ENCODE measurements at places on chromosomes 16 and 17.
A peak's percentile ranks its signal among the peaks of the same experiment; 100 is the strongest.

DNA sequence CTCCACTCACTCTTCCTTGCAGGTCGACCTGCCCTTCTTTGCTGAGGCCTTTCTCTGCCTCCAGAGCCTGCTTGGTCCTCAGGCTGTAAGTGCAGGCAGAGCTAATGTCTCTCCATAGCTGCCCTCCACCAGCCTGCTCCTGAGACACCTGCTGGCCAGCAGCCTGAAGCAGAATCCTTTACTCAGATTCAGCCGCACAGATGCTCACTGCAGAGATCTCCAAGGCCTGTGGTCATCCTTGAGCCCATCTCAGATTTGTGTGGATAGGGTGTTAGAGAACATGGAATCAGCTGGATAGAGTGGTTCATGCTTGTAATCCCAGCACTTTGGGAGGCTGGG is 11.5 kb downstream of the DEXI start:
- no peak for DNase-seq

DNA sequence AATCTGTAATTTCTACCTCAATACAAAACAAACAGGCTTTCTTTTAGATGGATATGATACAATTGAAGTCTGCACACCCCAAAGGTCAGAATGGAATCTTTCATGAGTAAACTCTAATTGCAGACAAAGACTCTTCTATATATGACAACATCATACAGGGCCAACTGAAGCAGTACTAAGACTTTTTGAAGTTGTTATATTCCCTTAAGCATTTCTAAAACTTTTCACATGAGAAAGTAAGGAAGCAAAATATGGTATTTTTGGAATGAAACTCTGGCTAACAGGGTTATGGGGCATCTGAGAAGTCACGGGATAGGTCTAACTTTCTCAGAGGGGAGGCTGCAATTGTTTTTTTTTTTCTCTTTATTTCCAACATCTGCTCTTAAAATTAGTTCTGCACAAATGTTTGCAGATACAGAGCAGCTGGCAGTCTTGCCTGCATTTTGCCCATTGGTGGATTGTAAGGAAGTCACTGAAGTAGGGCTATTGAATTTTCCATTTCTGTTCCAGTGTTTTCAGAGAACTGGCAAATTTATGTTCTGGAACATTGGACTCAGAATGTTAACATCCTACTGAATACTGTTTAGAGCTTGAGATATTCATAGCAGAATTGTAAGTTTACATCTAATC is 59.1 kb downstream of the SSH2 start:
- no peak for DNase-seq

DNA sequence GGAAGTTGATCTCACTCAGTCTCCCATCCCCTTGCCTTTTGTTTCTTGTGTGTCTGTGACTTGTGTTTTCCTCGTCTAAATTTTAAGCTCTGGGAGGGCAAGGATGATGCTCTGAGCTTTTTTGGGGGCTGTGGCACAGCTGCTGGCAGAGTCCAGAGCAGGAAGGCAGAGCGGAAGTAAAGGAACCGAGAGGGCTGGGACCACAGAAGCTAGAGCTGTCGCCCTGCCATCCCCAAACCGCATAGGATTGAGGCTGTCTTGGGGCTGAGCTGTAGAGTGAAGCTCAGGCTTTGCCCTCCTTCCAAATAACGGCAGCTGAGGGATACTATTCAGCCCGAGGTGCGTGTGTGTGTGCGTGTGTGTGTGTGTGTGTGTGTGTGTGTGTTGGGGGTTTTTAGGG is 3.8 kb upstream of the DNAH2 start:
- DNase-seq = no peak

- DNase-seq = no peak
Observed at GRCh38 chr16:71338632-71339031, 19.9 kb upstream of the CALB2 start.

DNA sequence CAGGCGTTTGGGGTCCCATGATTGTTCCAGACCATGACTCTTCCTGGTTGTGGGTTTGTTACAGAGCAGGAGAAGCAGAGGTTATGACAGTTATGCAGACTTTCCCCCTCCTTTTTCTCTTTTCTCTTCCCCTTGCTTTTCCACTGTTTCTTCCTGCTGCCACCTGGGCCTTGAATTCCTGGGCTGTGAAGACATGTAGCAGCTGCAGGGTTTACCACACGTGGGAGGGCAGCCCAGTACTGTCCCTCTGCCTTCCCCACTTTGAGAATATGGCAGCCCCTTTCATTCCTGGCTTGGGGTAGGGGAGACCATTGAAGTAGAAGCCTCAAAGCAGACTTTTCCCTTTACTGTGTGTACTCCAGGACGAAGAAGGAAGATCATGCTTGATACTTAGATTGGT is 7.9 kb upstream of the TACO1 start:
- no peak for DNase-seq

- DNase-seq = no peak
Observed at GRCh38 chr16:49969091-49970030, 55.7 kb upstream of the CNEP1R1 start.

- DNase-seq = no peak
Observed at GRCh38 chr16:86528061-86528929, 18.0 kb downstream of the FOXF1 start.

DNA sequence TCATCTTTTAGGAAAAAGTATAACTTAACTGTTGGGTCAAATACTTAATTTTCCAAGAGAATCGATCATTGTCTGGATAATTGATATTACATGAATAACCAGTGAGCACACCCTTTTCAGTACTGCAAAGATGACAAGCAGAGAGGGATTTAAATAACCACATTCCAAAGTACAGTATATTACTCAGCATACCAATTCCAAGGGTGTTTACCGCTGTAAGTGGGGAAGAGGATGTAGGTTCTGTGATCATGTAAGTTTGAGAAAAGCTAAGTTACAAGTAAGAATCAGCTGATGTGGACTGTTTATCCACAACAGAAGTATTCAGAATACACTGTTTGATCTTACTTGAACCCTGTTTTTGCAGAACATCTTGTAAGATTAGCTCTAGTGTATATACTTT is 6.1 kb downstream of the GDE1 start:
- DNase-seq = no peak

DNA sequence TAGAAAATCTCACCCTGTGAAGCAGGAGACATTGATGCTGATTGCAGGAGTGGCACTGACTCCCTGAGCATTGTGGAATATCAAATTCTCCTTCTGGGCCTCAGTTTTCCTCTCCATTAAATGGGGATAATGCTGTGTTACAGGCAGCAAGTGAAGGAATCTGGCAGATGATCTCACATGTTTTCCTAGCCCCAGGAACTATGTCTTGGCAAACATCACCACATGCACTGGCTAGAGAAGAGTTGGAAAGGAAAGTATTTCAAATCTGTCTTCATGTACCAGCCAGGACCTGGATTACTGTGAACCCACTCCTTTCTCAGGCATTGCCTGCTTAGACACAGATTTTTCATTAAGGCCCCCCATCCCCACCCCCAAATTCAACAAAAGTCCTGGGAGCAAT is 13.6 kb upstream of the CCL8 start:
- no peak for DNase-seq

DNA sequence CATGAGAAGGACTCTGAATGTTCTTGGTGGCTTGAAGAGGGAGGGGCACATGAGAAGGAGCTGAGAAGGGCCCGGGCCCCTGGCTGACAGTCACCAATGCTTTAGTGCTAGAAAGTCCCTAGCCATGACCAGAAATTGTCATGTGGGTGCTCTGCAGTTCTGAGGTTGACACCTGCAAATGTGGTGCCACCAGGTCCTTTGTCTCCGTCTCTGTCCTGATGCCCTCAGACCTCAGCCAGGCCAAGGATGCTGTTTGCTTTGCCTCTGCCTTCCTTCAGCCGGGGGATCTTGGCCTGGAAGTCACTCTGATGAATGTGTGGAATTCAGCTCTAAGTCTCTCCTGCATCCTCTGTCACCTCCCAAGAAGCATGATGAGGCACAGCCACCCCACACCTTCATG is 63.6 kb downstream of the TNFRSF13B start:
- no peak for DNase-seq

DNA sequence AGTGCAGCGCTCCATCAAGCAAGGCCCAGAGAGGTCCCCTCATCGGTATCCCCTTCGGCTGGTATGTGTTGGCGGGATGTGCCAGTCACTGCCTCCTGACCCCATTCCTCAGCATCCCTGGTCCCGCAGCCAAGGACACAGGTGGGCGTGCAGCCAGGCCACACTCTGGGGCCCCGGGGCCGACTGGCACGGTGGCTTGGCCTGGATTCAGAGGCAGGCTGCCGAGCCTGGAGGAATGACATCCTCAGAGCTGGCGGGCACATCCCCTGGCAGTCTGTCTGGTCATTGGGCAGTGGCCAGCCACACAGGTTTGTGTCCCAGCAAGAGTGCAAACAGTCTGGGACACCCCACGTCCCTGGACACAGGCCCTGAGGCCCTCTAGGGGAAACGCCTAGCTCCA is 111.1 kb downstream of the SDK2 start:
- DNase-seq = no peak

GRCh38 chr16:86343796-86344585 is 166.3 kb upstream of the FOXF1 start:
- no peak for DNase-seq

GRCh38 chr16:22291020-22291419 is 6.2 kb upstream of the POLR3E start:
- DNase-seq = no peak

- no peak for DNase-seq
Observed at GRCh38 chr17:45006927-45007461, 38.9 kb upstream of the C1QL1 start.

- no peak for DNase-seq
Observed at GRCh38 chr16:576197-576822, 6.5 kb downstream of the PIGQ start.

GRCh38 chr17:75557852-75558665 is 29.5 kb upstream of the MYO15B start:
- no peak for DNase-seq

DNA sequence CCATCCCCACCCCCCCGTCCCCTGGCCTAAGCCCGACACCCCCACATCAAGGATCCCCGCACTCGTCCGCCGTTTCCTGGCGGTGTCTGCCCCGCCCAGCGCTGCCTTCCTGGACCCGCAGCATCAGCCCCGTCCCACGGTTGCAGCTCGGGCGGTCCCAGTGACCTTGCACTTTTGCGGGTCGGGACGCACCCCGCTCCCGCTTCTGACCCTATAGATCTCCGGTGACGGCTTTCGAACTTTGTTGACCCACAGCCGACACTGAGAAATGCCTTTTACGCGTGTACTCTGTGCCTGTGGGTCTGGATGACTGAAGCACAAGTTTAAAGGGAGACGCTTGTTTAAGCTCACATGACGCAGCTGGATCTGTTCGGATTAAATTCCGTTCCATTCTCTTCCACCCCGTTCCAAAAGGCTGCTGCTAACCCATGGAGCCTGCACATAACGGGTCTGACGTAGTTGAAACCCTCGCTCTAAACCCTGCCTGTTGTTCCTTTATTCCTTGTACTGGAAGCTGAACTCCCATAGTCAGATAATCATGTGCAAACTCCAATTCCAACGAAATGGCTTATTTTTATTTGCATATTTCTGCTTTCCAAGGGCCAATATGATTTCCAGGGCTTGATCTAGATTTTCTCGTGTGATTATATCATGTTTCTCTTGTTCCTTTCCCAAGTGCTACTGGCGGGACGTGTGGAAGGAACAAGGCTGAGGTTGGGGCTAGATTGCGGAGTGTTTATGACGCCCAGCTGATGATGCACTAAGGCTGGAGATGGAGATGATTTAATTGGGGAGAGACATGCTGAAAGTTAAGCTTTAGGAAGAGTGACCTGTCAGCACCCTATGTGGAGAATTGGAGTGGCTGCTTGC is 834 bp downstream of the FLYWCH1 start:
- peak; percentile 4 for DNase-seq

GRCh38 chr16:79914961-79915720 is 314.6 kb upstream of the MAF start:
- no peak for DNase-seq

- DNase-seq = no peak
Observed at GRCh38 chr17:43524945-43525575, 21.1 kb downstream of the ETV4 start.

DNA sequence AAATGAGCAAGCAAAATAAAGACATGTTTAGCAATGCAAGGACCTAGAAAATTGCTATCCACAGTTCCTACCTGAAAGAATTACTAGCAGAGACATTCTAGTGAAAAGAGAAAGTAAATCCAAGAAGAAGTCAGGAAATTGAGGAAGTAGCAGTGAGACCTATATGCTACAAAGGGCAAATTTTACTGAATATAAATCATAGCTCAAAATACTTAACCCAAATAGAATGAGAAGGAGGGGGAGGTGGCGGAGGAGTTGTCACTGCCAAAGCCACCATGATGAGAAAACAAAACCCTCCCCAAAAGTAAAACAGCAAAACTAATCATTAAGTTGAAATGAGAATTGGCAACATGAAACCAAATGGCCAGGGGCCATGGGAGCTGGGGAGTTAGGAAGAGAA is 39.3 kb downstream of the PITPNM3 start:
- no peak for DNase-seq

DNA sequence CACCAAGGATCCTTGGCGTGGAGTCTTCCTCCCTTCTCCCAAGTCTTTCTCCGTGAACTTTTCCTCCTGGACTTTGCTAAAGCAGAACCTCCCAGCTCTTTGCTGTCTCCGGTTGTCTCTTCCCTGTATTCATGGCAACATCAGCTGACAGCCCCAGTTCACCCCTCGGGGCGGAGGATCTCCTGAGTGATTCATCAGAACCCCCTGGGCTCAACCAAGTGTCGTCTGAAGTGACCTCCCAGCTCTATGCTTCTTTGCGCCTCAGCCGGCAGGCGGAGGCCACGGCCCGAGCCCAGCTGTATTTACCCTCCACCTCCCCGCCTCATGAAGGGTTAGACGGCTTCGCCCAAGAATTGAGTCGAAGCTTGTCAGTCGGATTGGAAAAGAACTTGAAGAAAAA is 943 bp downstream of the CNTROB start:
- no peak for DNase-seq

- no peak for DNase-seq
Observed at GRCh38 chr17:2377659-2378058, 23.2 kb downstream of the MNT start.

DNA sequence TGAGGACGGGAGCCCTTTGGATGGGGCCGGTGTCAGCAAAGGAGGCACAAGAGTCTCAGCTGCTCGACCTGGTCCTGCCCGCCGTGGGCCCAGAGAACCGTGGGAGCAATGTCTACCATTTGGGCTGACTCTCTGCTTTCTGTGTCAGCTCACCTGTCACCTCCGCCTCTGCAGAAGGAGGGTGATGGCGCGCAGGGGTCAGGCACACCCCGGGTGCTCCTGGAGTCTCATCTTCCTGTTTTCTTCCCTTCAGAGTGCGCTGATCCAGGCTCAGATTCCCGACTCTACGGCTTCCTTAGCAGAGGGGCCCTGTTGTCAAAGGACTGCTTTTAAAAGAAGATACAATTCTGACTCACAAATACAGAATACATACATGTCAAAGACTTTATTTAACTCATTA is 167.1 kb downstream of the BANP start:
- no peak for DNase-seq

GRCh38 chr16:83187405-83187804 is 560.6 kb downstream of the CDH13 start:
- no peak for DNase-seq

DNA sequence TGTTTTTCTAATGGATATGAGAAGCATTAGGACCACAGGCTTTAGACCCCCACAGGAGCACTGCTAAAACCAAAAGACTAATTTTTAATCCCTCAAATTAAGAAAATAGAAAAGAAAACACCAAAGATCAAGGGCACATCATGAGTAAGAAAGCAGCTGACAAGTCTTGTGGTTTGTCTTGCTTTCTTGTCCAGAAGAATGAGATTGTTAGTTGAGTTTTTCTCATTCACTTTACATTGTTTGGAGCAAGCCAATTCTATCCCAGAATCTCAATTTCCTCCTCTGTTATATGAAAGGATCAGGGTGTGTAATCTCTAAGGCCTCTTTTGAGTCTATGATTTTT is 899.0 kb downstream of the KCNJ2 start:
- DNase-seq = no peak

- DNase-seq = no peak
Observed at GRCh38 chr16:10100829-10101228, 81.4 kb downstream of the GRIN2A start.

Data from NCI-H2107 (cell line).